Transverse colon (tissue), 4 donors: ENCODE measurements at places on chromosomes 1 and 21. TPM values are rescaled to one million over a fixed set of nuclear protein-coding genes. Genes with fewer than 3 reads are reported as not detected.
A peak's percentile ranks its signal among the peaks of the same experiment; 100 is the strongest.

GRCh38 chr21:44933199-44933917 lies 6.5 kb upstream of the SLX9 start:
- H3K4me3 ChIP-seq = no peak overlapping the region
- peaks cover 23% of the 10 kb centered on the region for H3K4me1 ChIP-seq
- H3K27me3 ChIP-seq = peaks cover 61% of the 10 kb centered on the region
- DNase-seq = no peak
- no peak overlapping the region for H3K27ac ChIP-seq
- no peaks in the 10 kb centered on the region for H3K36me3 ChIP-seq

DNA sequence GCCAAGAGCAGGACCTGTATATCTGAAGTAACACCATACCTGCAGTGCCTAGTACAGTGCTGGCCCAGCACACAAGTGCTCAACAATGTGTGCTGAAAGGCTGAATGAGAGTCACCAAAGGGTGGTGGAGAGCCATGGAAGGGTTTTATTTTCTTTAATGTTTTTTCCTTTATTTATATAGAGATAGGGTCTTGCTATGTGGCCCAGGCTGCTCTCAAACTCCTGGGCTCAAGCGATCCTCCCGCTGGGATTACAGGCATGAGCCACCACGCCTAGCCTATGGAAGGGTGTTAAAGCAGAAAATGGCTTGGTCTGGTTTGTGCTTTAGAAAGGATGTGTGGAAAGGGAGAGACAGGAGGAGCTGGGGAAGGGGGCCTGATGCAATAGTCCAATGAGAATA lies 13.3 kb upstream of the TTC39A start:
- H3K4me3 ChIP-seq = no peak overlapping the region
- H3K27me3 ChIP-seq = peaks cover 41% of the 10 kb centered on the region
- H3K4me1 ChIP-seq = peaks cover 9% of the 10 kb centered on the region
- no peaks in the 10 kb centered on the region for H3K36me3 ChIP-seq

DNA sequence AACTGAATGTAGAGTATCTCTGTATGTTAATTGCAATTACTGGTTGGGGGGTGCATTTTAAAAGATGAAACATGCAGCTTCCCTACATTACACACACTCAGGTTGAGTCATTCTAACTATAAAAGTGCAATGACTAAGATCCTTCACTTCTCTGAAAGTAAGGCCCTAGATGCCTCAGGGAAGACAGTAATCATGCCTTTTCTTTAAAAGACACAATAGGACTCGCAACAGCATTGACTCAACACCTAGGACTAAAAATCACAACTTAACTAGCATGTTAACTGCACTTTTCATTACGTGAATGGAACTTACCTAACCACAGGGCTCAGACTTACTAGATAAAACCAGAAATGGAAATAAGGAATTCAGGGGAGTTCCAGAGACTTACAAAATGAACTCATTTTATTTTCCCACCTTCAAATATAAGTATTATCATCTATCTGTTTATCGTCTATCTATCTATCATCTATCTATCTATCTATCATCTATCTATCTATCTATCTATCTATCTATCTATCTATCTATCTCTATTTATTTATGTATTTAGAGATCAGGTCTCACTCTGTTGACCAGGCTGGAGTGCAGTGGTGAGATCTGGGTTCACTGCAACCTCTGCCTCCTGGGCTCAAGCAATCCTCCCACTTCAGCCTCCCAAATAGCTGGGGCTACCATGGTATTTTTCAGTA lies 47.8 kb downstream of the CHML start:
- H3K4me1 ChIP-seq = peaks cover 3% of the 10 kb centered on the region
- no peak overlapping the region for H3K4me3 ChIP-seq
- no peak overlapping the region for H3K27ac ChIP-seq
- DNase-seq = no peak

DNA sequence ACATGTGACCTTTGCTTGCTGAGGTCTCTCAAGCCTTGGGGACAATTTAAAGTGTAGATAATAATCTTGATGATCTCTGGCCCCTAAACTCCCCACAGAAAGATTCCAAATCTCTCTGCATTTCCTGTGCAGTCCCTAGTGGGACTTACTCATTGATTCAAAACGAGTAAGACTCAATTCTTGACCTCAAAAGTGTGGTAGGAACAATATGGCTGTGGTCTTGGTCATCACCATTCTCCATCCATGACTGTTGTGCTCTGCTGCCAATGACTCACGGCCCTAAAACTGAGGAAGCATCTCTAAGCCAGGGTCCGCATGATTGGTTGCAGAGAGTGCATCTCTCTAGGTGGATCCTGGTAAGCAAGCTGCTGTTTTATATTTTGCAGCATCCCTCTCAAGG lies 268.0 kb downstream of the PTGER3 start:
- H3K4me1 ChIP-seq = no peaks in the 10 kb centered on the region
- no peaks in the 10 kb centered on the region for H3K27me3 ChIP-seq
- no peaks in the 10 kb centered on the region for H3K36me3 ChIP-seq
- H3K27ac ChIP-seq = no peak overlapping the region
- H3K4me3 ChIP-seq = no peak overlapping the region
- no peak for DNase-seq

DNA sequence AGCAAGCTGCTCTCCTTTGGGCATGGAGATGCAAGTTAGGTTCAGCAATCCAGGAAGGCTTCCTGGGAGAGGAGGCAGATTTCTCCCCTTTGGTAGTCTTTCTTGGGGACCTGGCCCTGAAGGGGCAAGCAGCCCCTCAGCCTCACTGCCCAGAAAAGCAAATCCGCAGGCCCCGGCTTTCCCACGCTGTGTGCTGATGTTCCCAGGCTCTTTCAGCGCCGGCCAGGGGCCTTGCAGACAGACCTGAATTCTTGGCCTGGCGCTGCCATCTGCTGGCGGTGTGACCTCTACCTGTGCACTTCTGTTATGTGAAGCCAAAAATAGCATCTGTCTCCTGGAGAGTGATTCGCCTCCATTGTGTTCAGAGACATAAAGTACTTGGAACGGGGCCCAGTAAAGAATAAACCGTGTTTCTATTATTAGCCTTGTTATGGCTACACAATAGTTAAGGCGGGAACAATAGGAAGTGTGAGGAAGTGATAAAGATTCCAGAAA lies 64.8 kb downstream of the ALPL start:
- H3K36me3 ChIP-seq = no peaks in the 10 kb centered on the region
- no peaks in the 10 kb centered on the region for H3K4me1 ChIP-seq
- DNase-seq = peak; percentile 46
- H3K4me3 ChIP-seq = no peak overlapping the region

DNA sequence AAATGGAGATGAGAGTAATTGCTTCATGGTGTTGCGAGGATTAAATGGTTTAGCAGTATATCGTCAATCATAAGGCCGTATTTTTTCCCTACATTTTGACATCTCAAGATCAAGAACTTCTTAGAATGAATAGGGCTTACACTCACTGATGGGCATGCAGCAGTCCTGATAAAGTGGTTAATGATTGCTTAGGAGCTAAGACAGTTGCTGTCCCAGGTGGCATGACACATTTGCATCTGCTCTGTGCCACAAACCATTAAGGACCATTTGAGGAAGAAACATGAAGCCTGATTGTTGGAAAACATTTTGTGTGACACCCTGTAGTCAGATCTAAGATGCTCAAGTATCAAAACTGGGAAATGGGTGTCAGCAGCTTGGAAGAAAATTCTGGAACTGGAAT lies 81.0 kb upstream of the SGIP1 start:
- H3K36me3 ChIP-seq = no peaks in the 10 kb centered on the region
- no peak overlapping the region for H3K4me3 ChIP-seq
- no peak for DNase-seq
- H3K27ac ChIP-seq = no peak overlapping the region
- no peaks in the 10 kb centered on the region for H3K4me1 ChIP-seq

Gene SYT6
- not detected for total RNA-seq

Gene APOBEC4
- total RNA-seq = not detected

Gene FCRL6
- total RNA-seq = not detected

Gene KRTAP7-1
- total RNA-seq = not detected

Gene OLFML3
- 26.9 TPM for total RNA-seq

Gene NGF
- not detected for total RNA-seq

Gene XPR1
- total RNA-seq = 46.4 TPM
